ENCODE measurements at places on chromosomes 3 and 15. TPM values are rescaled to one million over a fixed set of nuclear protein-coding genes. Genes with fewer than 3 reads are reported as not detected.
A peak's percentile ranks its signal among the peaks of the same experiment; 100 is the strongest.

GRCh38 chr3:42895580-42895868 lies 10.4 kb upstream of the ZNF662 start:
- DNase-seq = no peak

GRCh38 chr3:41907330-41908073 lies 54.4 kb downstream of the ULK4 start:
- DNase-seq = peak; percentile 53

DNA sequence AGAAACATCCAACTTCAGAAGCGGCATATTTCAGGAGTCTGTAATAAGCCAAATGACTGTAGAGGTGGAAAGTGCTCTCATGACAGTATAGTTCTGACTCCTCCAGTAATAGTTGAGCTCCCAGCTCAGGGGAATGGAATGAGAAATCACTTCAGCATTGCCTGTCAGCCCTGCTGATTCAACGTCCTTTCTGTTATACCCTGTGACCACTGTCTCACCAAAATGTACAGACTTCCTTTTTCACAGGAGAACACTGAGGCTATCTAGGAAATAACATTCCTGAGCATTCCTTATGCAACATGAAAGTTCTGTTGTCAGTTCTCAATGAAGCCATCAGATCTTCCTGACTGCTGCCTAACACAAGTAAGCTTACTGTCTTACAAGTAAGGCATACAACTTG lies 284.5 kb upstream of the MME start:
- peak; percentile 68 for DNase-seq

- DNase-seq = no peak
These were observed 210.6 kb upstream of the UMPS start for GRCh38 chr3:124519591-124520194.

DNA sequence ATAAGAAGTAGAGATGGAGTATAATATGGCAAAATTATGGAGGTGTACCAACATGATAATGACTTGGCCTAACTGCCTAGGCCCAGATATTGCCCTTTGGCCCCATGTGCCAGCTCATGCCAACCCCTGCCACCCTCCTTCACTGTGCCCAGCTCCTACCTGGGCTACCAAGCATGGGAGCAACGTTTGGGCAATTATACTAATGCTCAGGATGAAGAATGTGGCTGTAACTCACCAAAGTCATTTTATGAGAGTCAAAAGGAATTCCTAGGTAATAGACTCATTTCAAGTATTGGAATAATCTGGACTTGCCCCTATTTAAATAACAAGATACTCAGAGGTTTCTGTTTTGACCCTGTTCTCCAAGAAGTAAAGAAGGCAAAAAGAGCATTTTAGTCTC lies 240.2 kb upstream of the IL12A start:
- peak; percentile 48 for DNase-seq

GRCh38 chr3:184678317-184679055 lies 33.4 kb downstream of the MAGEF1 start:
- no peak for DNase-seq

- DNase-seq = no peak
These were observed 64.8 kb upstream of the SGO1 start for GRCh38 chr3:20250786-20251185.

MME gene
- 1.2 TPM for total RNA-seq

DNA sequence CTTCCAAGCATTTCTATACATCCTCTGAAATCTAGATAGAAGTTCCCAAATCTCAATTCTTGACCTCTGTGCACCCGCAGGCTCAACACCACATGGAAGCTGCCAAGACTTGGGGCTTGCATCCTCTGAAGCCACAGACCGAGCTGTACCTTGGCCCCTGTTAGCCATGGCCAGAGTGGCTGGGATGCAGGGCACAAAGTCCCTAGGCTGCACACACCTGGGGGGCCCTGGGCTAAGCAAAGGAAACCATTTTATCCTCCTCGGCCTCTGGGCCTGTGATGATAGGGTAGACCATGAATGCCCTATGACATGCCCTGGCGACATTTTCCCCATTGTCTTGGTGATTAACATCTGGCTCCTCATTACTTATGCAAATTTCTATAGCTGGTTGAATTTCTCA lies 97.1 kb upstream of the CCDC39 start:
- no peak for DNase-seq

DNA sequence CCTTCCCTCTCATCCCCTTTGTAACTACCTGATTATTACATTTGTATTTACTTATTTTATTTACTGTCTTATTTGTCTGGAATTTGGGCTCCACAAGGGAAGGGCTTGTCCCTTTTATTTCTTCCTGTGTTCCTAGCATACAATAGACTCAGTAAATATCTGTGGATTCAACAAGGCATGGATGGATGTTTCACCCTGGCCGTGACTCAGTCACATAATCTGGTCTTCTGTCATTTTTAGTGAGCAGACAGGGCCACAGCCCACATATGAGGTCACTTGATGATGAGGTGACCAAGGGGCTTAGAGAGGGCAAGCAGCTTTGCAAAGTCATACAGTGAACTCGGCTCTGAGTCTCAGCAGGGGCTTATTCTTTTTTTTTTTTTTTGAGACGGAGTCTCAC lies 7.8 kb upstream of the DAG1 start:
- DNase-seq = peak; percentile 78

GRCh38 chr15:69105451-69105985 lies 54.9 kb upstream of the GLCE start:
- DNase-seq = no peak

DNA sequence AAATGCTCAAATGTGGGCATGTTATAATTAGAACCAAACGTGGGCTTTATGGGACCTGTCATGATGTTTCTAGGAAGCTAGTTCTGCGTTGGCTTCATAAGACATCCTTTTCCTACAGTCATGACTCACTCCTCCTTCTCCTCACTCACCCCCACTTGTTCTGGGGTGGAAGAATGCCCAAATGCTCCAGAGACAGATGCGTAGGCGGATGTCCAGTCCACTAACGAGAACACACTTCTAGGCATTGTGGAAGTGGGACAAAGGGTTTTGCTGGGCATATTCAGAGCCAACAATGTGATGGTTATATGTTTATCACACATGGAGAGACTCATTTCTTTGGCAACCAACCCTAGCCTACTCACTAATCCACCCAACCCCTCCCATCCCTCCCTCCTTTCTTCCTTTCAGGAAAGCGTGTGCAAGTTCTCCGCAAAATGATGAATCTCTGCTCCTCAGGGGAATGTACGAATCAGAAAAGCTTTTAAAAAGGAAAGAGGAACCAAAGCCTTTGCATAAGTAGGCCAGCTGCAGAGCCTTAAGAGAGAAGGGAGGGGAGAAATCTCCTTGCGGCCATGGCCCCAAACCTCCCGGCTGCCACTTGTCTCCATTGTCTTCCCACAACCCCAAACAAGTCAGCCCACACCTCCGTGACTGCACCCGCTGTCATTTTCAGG lies 123.0 kb upstream of the SPRED1 start:
- DNase-seq = peak; percentile 99

- DNase-seq = no peak
These were observed 70.1 kb downstream of the TBC1D2B start for GRCh38 chr15:78007211-78007931.

ZSCAN29 gene
- 16.8 TPM for total RNA-seq

GRCh38 chr15:72227192-72227586 lies 3.8 kb downstream of the PKM start:
- DNase-seq = peak; percentile 84

DNA sequence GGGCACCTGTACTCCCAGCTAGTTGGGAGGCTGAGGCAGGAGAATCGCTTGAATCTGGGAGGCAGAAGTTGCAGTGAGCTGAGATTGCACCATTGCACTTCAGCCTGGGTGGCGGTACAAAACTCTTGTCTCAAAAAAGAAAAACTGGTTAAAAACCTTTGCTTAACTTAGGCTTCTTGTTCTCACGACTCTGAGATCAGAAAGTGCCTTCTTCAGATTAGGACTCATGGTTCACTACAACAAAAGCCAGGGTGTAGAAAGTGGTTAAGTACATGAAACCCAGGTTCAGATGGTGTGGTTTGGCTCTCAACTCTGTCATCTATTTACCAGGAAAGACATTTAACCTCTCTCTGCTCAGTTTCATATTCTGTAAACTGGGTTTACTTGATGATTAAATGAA lies 168.4 kb downstream of the TUSC7 start:
- DNase-seq = no peak

DNA sequence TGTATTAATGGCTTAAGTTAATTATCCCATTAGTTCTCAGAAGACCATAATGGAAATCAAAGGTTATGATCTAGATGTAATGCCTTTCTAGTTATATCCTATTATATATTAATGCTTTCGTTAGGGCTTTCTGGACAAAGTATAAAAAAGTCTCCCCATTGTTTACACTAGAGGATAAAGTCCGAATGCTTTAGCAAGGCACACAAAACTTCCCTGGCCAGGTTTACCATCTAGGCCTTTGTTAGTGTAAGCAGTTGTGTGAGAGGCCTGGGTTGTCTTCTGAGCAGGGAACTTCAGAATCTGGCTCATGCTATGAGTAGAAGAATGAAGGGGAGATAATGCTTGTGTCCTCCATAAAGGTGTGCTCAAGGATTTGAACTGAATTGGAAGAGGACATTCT lies 106.3 kb upstream of the MEIS2 start:
- DNase-seq = no peak

- DNase-seq = no peak
These were observed 78.2 kb upstream of the BLM start for GRCh38 chr15:90638963-90639362.

VEPH1 gene
- total RNA-seq = 11.5 TPM

SENP8 gene
- 1.2 TPM for total RNA-seq

ATP13A4 gene
- total RNA-seq = not detected

GRCh38 chr15:99911816-99912215 lies 178.6 kb upstream of the LYSMD4 start:
- no peak for DNase-seq

CAPN3 gene
- 0.40 TPM for total RNA-seq

GRCh38 chr3:134536781-134537180 lies 50.9 kb downstream of the CEP63 start:
- no peak for DNase-seq

- no peak for DNase-seq
These were observed 79.8 kb downstream of the RFTN1 start for GRCh38 chr3:16433701-16434151.

- DNase-seq = no peak
These were observed 13.1 kb downstream of the PLXNA1 start for GRCh38 chr3:126995926-126996512.

DNA sequence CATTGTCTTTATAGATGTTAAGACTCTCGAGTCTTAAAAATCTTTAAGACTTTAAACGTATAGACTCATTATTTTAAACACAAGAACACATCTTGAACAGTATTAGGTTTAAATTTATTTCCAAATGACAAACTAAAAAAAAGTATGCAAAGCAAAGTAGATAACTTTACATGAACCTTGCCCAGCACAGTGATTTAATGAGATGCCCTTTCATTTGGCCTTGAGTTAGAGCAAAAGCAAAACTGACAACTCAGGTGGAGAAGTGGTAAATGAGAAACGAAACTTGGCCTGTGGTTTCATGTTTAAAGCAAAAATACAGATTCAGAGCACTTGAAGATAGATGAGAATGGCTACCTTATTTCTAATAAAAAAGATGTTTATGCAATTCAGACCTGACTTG lies 8.6 kb downstream of the GPR15 start:
- DNase-seq = no peak

OR5K2 gene
- not detected for total RNA-seq

DNA sequence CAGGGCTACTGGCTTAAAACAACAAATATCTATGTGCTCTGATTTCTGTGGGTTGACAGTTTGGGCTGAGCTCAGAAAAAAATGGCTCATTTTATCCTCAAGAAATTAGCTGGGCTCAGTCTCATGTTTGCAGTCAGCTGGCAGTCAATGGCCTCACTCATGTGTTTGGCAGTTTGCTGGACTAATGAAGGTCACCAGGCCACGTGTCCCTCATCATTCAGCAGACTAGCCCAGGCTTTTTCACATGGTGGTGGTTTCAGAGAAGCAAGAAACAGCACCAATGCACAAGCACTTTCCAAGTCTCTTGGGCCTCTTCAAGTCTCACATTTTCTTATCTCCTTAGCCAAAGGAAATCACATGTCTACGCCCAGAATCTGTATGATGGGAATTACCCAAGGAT lies 478.3 kb upstream of the PPP2R3A start:
- no peak for DNase-seq

HES1 gene
- 906 TPM for total RNA-seq

- DNase-seq = no peak
These were observed 243.0 kb downstream of the CLSTN2 start for GRCh38 chr3:140177943-140178342.

- peak; percentile 9 for DNase-seq
These were observed 30.2 kb downstream of the IFT80 start for GRCh38 chr3:160368804-160369203.

GRCh38 chr3:89332793-89333192 lies 225.4 kb downstream of the EPHA3 start:
- no peak for DNase-seq

HMG20A gene
- 22.0 TPM for total RNA-seq

DNA sequence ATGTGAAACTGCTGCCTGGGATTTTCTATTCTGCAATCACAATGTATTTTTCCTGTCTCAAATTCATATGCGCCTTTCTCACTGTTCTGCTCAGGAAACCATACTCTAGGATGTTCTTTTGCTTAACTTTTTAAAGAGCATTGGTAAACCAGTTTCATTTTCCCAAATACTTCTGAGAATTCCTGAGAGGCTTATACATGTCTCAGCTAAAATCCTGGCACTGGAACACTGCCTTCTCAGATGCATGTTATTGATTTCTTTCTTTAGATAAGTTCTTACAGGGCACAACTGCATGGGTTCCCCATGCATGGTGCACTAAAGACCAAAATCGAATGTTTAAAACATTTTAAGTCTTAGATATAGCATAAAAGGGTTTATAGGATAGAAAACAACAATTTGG lies 178.3 kb upstream of the PLSCR5 start:
- no peak for DNase-seq

SLC35G2 gene
- 1.8 TPM for total RNA-seq

GRAMD2A gene
- total RNA-seq = not detected

LHFPL4 gene
- total RNA-seq = not detected

CCDC39 gene
- total RNA-seq = not detected

GRCh38 chr15:81255958-81256320 lies 59.3 kb downstream of the IL16 start:
- DNase-seq = no peak

DNA sequence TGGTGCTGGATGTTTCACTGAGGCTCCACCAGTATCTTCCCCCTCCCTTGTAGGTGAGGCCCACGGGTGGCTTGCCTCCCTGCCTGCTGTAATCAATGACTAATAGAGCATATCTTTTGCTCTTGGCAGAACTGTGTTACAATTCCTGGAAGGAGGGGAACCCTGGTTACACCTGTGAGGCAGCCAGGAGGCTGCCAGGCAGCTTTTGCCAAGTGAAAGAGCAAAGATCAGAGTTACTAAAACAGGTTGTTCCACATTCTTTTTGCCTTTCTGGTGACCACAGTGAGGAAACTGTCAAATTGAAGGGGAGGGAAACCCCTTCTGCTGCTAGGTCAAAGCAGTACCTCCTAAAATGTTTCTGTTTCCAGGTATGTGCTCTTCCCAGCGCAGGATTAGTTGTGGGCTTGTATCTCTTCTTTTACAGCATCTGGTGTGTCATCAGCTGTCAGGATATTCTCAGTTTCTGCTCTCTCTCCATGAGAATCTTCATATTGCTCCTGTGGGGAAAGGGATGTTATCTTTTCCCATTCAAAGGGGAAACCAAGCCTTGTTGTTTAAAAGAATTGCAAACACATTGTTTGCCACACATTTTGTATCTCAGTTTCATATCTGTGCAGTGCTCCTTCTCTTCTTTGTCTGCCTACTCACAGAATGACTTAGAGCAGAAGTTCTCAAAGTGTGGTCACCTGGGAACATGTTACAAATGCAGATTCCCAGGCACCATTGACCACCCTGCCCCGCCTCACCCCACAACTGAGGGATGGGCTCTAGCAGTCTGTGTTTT lies 137.4 kb upstream of the UMPS start:
- peak; percentile 99 for DNase-seq

All from PC-3 (cell line).